ENCODE measurements at places on chromosomes 5 and 9.

DNA sequence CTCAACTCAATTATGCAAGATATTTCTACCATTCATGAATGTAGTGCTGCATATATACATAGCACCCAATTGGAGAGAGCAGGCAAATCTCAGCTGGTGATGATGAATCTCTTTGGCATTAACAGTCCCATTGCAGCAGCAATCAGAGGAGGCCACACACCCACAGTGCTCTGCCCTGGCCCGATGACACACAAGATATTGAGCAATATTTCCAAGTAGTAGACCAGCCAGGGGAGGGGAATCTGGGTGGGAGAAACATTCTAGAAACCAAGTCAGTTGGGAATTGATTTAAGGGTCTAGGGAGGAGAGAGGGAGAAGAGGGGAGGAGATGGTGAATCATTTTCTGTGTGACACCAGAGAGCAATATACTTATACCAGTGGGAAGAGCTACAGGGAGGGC is 14.9 kb upstream of the C5orf63 start:
- DNase-seq = no peak

DNA sequence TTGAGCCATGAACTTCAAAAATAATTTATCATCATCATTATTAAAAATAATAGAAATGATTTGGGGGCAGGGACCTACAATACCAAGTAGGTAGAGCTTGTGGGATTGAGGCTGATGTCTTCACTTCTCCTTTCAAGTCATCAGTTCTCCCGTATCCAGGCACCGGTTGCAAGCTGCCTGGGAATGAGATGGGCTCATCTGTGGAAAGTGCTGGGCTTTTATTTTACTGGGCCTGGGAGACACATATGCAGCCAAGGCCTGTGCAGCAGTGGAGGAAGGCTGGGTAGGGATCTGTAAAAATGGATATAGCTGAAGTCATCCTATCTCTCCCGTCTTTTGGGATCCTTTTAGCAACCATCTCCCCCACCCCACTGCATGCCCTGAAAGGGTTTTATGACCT is 284.1 kb upstream of the CLINT1 start:
- DNase-seq = no peak

DNA sequence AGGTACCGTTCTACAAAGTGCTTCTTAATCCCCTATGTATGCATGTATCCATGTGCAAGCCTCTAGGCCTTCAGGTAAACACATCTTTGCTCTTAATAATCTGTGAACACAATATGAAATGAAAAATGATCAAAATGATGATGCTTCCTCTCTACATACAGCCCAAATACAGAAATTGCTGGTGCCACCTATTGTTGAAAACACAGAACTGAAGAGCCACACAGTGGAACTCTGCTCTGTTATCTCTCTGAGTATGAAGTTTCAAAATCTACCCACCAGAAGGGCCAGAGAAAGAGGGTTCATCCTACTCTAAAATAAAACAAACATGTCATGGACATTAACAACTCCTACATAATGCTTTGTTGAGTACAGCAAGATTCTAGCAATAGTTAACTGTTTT is 71.3 kb downstream of the GLIS3 start:
- DNase-seq = no peak

DNA sequence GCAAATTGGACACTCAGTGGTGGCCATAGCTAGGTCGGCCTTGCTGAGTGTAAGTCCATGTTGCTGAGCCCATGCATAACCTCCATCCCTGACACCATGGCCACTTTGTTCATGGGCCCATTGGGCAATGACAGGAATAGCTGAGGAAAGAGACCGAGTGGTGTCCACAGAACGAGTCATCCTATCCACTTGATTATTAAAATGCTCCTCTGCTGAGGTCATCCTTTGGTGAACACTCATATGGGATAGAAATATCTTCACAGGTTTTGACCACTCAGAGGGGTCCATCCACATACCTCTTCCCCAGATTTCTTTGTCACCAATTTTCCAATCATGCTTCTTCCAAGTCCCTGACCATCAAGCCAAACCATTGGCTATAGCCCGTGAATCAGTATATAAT is 63.6 kb downstream of the PPIC start:
- DNase-seq = no peak

DNA sequence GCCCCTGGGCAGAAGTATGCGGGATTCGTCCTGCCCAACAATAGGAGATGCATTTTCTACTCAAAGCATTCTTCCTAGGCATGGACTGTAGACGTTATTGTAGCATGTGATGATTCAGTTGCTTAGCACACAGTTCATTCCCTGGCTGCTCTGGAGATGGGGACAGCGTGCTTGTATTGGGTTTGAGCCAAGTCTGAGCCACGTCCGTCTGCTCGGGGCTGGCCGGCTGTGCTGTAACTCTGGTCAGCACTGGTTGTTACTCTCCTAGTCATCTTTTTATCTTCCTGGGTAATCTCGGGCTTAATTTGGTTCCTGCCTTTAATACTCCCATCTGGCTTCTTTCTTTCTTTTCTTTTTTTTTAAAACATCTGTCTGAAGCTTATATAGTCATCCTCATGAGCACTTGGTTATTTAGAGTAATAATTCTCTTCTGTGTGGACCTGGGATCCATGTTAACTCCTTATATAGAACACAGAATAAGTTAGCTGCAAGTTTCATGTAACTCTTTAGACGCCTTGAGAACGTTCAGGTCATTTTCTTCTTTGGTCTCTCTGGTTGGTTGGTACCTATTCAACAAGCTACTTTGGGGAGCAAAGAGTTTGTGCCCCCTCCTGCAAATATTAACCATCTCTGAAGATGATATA is 118.8 kb upstream of the RPS23 start:
- peak; percentile 51 for DNase-seq

- peak; percentile 55 for DNase-seq
Observed at GRCh38 chr9:92790542-92791527, 26.2 kb upstream of the BICD2 start.

DNA sequence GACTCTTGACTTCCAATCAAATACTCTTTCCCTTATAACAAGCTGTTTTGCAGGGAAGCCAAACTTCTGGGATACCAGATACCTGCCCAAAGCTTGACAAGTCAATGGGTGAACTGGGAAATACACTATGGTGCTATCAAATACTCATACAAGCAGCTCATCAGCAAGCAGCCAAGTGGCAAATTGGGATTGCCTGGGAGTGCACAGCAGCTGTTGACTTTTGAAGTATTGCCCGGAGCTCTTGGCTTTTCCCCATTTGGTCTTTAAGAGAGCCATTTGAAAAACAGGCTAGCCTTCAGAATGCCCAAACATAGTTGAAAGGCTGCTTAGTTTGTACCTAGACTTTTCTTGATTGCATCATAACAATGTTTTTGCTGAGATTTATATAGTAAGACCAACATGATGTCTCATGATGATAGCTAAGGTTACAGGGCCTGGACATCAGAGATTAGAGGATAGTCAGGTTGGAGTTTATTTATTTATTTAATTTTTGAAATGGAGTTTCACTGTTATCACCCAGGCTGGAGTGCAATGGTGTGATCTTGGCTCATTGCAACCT is 210.1 kb upstream of the ZNF608 start:
- no peak for DNase-seq

GRCh38 chr9:27535701-27536118 is 6.1 kb upstream of the MOB3B start:
- no peak for DNase-seq

- DNase-seq = no peak
Observed at GRCh38 chr9:112838342-112838741, 52.3 kb downstream of the SLC46A2 start.

- DNase-seq = no peak
Observed at GRCh38 chr9:137590123-137590468, 216 bp downstream of the ZMYND19 start.

DNA sequence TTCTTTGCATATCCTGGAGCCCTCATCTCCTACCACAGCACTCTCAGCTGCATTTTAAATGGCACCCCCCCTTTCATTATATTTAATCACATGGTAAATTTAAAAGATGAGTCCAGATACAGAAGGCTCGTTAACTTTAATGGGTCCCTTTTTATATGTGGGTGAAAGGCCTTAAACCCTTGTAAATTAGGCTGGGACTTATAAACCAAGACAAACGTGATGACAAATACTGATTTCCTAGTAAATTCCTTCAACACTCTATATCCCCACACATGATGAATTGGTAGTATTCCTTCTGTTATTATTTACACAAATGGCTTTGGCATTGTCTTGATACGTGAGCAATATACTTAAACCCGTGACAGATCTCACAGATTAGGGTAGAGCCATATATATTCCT is 210.6 kb downstream of the CAAP1 start:
- no peak for DNase-seq

GRCh38 chr5:52502460-52502999 is 285.2 kb upstream of the ITGA1 start:
- no peak for DNase-seq

DNA sequence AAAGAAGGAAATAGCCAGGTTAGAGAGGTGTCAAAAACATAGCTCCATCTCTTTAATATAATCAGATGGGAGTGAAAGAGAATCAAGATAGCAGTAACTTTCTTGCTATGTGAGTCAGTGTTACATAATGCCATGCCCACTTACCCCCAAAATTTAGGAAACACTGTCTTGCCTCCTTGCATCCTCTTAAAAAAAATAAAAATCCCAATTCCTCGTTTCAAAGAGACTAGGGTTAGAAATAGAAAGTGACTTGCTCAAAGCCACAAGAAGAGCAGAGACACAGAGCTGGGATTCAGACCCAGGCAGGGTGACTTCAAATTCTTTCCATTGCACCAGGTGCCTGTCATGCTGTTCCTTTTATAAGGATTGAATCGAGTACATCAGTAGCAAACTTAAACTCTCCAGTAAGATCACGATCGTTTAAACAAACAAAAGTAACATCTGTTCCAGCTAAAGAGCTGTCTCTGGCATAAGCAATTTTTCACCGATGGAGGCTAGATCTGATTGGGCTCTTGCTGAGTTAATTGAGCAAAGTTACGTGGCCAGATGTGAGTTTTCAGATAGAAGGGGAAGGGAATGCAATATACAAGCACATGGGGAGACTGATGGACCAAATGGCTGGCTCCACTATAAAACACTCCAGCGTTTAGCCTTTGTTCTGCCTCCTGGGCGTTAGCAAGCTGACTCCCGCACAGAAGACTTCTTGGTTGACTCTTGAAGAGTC is 176.9 kb downstream of the PALM2AKAP2 start:
- DNase-seq = no peak

DNA sequence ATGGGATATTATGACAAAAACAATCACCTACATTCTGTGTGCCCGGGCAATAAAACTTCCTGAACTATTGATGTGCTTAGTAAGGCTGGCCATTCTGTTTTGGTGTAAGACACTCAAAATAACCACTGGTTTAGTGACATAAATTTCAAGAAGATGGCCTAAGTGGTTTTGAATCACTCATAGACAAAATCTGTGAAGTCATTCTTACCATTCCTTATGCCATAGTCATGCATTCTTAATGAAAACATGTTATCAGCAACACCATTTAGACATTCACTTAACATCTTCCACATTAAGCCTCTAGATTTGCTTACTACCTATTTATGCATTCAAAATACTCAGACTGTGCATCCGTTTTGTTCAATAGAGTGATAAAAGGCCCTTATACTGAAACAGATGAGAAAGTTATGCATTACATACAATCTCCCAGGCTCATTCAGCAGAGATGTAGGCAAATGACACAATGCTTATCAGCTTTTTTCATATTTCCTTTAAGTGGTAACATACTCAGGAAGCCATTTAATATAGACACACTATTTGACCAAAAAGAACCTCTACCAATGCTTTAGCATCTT is 848.8 kb upstream of the DMAC1 start:
- no peak for DNase-seq

DNA sequence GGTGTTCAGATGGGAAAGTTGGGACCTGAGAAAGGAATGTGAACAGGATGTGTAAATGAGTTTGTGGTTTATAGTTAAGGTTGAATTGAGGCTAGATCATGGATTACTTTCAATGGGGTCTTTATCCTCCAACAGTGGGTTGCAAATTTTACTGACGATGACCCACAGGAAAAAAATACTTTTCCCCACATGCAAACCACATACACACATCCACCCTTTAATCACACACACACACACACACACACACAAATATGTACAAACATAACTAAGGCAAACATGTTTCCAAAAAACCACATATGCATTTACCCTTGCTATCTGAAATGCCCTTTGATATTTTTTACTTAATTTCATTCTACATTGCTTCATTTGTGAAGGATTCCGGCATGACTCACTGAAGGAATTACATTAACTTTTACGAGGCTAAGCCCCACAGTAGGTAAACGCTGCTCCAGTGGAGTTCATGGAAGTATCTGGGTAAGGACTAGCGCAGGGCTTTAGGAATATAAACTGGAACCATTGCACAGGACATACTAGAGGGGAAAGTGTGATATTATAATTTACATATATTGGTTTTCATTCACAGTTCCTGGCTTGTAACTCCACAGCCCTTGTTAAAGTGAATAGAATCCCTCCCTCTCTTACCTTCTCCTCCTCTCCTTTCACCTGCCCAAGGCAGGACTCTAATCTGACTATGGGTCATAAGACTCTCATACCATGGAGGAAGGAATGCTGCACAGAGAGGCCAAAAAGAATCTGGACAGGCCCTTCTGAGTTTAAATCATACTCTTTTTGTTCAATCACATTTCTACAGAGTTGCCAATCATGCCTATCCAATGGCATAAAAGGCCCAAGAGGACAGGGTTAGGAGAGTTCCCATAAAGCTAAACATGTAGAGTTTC is 8.5 kb upstream of the SPEF2 start:
- no peak for DNase-seq

DNA sequence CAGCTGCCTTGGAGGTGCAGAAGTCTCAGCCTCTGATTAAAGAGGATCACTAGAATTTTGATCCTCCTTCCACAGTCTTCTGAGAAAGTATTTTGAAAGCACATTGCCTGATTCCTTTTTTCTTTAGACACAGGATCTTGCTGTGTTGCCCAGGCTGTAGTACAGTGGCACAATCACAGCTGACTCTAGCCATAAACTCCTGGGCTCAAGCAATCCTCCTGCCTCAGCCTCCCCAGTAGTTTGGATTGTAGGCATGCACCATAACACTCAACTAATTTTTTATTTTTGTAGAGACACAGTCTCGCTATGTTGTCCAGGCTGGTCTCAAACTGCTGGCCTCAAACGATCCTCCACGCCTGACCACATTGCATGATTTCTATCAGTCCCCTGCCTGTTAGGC is 74.5 kb downstream of the FAM78A start:
- DNase-seq = no peak

DNA sequence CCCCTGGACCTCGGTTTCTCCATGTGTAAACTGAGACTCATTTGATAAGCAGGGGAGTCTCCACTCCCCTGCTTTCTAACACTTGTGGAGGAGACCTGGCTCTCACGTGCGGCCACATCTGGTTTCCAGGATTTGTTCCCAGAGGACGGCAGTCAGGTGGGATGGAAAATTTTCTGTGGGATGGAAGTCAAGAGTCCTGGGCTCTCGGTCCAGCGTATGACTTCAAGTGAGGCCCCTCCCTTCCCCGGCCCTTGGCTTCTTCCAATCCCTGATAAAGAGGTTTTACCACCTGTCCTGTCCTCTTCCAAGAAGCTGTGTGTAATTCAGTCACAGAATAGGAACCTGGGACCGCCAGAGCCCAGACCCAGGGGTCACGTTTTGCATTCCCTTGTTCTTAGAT is 35.0 kb downstream of the TMOD1 start:
- no peak for DNase-seq
